ENCODE measurements at places on chromosomes 4 and X.
A peak's percentile ranks its signal among the peaks of the same experiment; 100 is the strongest.

DNA sequence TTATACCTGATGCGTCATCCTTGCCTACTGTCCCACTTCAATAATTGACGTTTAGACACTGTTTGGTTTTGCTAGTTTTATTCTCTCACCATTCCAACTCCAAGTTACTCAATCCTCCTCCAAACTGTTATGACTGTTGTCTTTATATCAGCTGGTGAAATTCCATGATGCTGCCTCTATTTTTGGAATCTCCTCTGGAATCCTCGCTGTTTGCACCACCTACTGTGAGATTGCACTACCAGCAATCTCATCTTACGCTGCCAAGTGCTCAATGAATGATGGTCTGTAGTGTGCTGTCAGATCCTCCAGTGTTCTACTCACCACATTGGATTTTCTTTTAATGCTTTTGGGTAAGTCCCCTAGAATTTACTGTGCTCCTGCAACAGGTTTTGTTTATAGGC, 13.2 kb upstream of the PCDH18 start:
- DNase-seq, result no peak

DNA sequence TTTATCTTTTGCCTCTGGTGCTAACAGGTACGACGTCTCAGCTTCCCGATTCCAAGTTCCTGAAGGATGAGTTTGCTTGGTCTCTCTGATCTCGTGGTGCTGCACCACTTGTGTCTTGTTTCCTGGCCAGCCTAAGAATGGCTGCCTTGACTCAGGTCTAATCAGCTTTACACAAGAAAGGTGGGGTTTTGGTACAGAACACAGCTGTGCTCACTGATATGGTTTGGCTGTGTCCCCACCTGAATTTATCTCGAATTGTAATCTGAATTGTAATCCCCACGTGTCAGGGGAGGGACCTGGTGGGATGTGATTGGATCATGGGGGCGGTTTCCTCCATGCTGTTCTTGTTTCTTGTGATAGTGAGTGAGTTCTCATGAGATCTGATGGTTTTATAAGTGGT, 305.3 kb upstream of the NOCT start:
- no peak for DNase-seq

DNA sequence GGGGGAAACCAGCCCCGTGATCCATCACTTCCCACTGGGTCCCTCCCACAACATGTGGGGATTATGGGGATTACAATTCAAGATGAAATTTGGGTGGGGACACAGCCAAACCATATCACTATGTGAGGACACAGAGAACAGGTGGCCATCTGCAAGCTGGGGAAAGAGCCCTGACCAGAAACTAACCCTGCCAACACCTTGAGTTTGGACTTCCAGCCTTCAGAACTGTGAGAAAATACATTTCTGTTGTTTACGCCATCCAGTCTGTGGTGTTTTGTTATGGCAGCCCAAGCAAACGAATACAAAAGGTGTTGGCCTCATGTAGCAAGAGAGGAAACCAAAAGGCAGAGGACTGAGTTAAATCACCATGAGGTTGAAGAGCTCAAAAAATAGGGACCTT, 169.9 kb upstream of the TENM3 start:
- no peak for DNase-seq

GRCh38 chrX:141220342-141221008, 21.8 kb downstream of the SPANXC start:
- peak; percentile 4 for DNase-seq

DNA sequence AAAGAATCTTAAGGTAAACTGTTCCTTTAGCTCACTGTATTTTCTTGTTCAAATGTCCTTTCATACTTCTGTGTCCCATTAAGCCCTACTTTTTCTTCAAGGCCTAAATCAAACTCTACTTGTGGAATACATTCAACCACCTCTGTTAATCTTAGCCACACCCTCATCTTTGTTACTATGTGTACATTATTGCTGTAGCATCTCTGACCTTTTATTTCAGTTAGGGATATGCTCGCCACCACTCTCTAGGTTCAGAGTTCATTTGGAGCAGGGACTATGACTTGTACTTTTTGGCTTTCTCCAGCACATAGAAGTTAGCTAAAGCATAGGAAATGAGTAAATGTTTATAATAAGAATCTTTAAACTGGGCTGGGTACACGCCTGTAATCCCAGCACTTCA, 6.8 kb upstream of the PNPLA4 start:
- no peak for DNase-seq

DNA sequence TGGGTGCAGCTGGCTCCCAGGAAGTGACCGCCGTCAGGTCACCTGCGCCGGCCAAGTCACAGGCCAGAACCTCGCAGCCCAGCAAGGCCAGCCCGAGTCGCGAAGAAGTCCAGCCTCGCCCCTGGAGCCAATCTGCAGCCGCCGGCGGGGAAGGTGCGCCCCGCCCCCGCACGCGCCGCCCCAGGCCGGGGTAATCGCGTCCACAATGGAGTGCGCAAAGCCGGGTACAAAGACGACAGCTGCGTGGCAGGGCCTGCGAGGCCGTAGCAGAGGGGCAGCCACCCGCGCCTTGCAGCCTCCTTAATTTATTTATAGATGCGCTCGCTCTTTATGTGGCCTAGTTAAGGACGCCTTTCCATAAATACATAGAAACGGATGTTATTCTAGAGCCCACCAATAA, 139.4 kb upstream of the CPEB2 start:
- DNase-seq, result no peak
